ENCODE measurements at places on chromosomes 7 and 10.

DNA sequence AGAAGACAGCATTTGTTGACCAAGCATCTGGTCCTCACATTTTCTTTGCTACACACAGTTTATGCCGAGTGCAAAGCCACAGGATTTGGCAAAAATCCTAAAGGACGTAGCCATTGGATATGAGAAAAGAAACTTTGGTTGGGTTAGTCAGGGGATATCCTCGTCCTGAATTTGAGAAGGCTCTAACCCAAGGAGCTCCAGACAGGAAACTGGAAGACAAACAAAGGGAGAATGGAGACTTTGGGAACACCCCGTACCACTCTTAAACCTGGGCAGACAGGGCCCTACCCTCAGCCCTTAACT, 146.6 kb upstream of the FRMD4A start:
- no peak for DNase-seq

GRCh38 chr10:69486922-69487730, 35.9 kb downstream of the TSPAN15 start:
- no peak for DNase-seq

DNA sequence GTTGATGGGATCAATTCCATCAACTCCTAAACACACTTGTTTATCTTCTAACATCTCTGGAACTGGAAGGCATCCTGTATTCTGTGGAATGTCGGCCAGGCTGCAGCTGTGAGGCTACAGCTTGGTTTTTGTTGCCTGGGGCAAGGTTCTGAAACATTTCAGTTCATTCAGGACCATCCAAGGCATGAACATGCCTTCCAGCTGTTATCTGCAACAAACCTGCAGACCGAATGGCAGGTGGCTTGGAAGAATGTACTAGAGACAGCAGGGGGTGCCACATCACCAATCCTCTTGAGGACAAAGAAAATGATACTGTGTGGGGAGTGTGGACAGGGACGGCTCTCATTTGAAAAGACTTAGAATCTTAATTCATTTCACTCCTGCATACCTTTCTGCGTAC, 12.4 kb downstream of the PAPOLB start:
- DNase-seq: peak; percentile 9

- DNase-seq: no peak
Observed at GRCh38 chr10:5540080-5540479, 15.3 kb downstream of the CALML3 start.

DNA sequence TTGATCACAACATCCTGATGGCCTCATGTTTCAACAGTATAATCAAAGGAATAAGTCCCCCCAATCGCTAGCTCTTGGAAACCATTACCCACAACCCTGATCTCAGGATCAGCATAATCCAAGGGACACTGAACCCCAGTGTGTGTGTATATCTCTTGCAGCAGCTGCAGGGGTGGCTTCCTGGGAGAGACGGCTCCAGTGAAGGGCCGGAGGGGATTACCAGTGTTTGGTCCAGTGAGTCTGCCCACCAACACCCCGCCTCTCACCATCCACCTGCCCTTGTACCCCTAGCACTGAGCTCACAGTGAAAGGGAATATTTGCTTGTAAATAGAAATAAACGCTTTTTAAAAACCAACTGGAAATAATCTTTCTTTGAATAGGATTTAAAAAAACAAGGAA, 63.1 kb downstream of the FAM53B start:
- DNase-seq: no peak

DNA sequence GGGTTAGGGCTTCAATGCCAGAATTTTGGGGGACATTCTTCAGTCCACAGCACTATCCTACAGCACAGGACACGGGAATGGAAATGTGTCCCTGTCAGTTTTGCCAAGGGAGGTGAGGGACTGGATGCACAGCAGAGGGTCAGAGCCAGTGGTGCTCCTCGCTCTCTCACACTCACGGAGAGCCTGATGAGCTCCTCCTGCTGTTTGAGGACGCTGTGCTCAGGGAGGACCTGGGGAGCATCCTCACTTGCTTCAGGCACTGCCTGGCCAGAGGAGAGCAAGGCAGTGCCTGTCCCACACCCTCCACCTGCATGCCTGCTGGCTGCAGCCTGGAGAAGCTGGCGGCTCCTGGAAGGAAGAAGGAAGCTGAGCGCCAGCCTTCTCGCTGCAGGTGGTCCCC, 58.6 kb downstream of the RAMP3 start:
- DNase-seq: no peak

GRCh38 chr10:2284071-2284470, 546.7 kb upstream of the ADARB2 start:
- peak; percentile 20 for DNase-seq

GRCh38 chr10:110378006-110378405, 73.3 kb upstream of the SMNDC1 start:
- DNase-seq: no peak

DNA sequence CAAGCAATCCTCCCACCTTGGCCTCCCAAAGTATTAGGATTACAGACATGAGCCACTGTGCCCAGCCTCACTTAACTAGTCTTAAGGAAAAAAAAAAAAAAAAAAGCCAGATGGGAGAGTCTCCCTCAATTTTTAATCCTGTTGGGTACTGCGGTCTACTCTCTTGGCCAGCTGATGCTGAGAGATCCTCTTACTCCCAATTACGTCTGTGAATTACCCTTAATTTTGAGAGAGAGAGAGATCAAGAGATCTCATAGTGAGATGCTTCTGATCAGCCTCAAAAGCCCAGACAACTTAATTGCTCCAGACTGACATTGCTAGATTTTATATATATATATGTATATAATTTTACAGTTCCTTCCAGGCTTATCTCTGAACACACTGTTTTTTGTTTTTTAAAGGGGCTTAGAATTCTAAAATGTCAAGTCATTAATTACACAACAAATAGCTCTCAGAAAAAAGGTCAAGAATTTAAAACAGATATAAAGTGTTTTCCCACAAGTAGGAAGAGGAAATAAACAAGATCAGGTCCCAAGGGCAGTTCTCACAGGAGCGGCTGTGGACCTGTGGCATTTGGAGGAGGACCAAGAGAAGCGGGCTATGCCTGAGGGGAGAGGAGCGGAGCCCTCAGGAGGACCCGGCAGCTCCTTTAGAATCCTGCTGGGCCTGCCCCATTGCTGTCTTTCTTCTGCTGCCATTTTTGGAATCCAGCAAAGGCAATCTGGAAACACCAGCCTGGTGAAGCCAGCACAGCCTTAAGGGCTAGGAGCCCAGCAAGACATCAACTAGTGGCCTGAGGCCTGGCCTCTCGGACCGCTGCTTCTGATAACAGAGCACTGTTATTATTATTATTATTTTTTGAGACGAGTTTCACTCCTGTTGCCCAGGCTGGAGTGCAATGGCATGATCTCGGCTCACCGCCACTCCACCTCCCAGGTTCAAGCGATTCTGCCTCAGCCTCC, 30.1 kb downstream of the DENND2A start:
- no peak for DNase-seq

- DNase-seq: peak; percentile 91
Observed at GRCh38 chr7:26490640-26491624, 199.3 kb downstream of the SNX10 start.

DNA sequence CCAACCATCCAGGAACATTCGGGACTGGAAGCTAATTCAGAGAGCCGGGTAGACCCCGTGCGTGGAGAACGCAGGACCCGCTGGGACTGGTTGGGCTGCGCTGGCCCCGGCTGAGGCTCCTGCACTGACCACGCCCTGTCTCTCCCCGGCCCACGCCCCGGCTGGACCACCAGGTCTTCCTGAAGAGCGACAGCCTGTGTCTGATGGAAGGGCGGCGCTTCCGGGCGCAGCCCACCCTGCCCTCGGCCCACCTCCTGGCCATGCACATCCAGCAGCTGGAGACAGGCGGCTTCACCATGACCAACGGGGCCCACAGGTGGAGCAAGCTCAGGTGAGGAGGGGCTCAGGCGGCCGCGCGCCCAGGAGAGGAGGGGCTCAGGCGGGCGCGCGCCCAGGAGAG, 10.2 kb upstream of the UTF1 start:
- no peak for DNase-seq

- DNase-seq: no peak
Observed at GRCh38 chr7:68853254-68853653, 745.0 kb upstream of the AUTS2 start.

DNA sequence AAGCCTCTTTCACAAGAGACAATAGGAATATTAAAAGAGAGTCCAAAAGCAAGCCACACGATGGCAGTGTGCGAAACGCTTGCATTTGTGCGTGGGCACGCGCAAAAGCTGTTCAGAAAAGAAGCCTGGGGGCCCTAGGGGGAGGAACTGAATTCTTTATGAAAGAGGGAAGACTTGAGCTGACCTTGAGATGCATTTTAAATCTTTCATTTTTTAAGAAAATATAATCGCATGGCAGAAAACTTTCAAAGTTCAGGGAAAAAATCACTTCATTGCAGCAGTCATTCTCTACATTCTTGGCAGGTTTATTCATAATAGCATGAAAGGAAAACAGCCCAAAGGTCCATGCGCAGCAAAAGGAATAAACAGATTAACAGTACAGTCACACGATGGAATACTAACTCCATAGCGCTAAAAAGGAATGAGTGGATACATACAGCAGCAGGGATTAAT, 206.5 kb upstream of the PRKCQ start:
- DNase-seq: no peak

- no peak for DNase-seq
Observed at GRCh38 chr7:29623973-29624372, 60.3 kb downstream of the PRR15 start.

DNA sequence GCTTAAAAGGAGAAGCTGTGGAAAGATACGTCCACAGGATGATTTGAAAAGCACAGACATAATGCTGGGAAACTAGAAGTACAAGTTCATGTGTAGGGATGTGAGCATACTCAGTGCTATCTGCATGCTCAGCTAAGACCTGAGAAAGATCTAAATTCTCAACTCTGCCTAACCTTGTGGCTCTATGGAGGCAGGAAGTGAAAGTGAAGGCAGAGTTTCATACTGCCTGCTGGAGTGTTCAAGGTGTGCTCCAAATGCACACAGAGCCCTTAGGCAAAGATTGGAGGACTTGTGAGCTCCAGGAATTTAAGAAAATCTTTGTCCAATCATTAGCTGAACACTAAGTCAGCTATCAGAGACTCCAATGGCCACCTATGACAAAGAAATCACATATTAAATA, 190.9 kb downstream of the RNLS start:
- DNase-seq: no peak

DNA sequence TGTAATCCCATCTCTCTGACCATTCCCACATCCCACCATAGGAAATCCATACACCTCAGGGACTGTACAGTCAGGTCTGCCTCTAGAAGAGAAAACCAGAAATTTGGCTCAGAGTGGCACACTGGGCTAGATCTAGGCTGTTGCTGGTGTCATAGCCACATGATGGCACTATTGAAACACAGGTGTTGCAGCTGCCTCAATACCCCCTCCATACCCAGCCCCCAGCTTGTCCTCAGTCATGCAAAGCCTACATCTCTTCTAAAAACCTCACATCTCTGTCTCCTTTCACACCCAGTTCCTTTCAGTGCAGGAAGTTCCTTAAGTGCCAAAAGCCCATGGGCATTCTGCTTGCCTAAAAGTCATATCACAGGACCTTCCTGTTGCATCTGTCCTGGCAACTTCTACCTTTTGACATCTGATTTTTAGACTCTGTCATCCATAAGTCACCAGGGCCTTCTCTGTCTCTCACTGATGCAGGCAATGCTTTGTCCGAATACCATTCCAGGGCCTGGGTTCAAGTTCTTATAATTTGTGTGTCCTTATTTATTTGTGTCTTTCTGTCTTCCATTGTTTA, 27.0 kb upstream of the HIBADH start:
- DNase-seq: peak; percentile 39

GRCh38 chr7:30924624-30925023, 13.0 kb downstream of the AQP1 start:
- no peak for DNase-seq

DNA sequence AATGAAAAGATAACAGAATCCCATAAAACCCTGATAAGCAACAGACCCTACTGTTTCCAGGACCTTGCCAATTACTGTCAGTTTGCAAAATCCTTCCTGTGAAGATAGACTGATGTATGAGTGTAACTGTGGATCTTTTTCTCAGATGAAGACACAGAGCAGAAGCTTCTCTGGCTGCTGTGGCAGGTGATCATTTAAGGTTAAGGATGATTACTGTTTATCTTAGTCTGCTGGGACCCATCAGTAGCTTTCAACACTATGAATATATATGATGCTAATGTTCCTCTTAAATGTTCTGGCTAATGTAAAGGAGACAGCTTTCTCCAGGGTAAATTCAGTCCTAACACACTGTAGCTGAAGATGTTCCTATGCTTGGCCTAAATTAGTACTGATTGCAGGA, 56.0 kb upstream of the CTTNBP2 start:
- no peak for DNase-seq

DNA sequence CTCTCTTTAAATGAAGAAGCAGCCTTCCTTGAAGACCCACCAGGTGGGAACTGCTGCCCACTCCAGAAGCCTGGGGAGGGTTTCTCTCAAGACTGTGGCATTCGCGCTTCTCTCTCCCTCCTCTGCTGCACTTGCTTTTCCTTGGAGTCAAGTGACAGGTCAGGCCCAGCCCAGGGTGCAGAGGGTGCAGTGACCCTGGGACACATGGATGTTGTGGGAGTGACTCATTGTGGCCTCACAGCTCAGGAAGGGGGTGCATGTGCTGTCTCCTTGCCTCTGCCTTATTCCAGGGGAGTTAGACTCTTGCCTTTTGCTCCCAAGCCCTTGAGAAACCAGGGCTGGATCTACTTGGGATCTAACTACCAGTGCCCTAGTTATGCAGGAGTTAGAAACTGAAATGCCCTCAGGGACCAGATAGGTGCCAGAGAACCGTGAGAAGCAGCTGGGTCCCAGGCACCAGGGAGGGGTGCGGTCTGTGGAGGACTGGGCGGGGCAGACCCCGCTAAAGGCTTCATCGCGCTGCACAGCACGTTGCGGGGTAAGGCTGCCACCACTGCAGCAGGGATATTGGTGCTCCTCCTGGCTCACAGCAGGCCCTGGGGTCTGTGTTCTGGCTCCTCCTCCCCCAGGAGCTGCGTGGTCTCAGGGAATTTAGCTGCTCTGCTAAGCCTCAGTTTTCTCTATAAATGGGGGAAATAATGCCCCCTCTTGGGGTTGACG, 11.4 kb downstream of the FAM241B start:
- DNase-seq: no peak

GRCh38 chr7:105345725-105346124, 43.0 kb downstream of the SRPK2 start:
- no peak for DNase-seq

GRCh38 chr7:2033586-2034135, 199.1 kb downstream of the MAD1L1 start:
- no peak for DNase-seq

DNA sequence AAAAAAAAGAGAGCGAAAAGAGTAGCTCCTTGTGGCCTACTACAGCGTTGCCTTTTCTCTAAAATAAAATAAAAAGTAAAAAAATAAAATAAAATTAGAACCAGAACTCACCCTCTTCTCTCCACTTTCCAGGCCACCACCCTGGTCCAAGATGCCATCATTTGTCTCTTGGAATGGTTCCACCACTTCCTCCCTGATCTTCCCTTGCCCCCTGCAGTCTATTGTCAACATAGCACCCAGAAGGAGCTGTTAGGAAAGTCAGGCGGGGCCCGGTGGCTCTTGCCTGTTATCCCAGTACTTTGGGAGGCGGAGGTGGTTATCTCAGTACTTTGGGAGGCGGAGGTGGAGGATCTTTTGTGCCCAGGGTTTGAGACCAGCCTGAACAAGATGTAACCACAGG, 7.6 kb upstream of the GRID2IP start:
- peak; percentile 52 for DNase-seq
